Fibroblast of skin of right quadriceps (primary cell): ENCODE measurements at places on chromosomes 13 and 19.
A peak's percentile ranks its signal among the peaks of the same experiment; 100 is the strongest.

DNA sequence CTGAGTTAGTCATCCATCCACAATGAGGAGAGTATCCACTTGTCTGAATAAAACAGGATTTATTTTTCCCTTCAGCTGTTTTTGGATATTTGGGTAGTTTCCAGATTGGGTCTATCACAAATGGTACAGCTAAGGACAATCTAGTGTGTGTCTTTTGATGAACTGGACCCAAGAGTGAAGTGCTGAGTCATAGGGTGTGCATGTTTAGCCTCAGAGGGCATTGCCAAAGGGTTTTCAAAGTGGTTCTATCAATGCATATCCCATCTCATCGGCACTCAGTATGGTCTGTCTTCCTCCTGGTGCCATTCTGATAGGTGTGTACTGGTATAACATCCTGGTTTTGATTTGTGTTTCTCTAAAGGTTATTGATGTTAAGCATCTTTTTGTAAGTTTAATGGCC, 62.3 kb downstream of the GSX1 start:
- DNase-seq: no peak

DNA sequence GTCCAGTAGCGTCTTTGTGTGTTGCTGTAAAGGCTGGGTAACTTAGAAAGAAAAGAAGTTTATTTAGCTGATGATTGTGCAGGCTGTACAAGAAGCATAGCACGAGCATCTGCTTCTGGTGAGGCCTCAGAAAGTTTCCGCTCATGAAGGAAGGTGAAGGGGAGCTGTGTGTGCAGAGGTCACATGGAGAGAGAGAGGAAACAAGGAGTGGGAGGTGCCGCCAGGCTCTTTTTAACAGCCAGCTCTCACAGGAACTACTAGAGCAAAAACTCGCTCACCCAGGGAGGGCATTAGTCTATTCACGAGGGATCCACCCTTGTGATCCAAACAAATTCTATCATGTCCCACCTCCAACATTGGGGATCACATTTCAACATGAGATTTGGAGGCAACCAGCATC, 99.8 kb downstream of the GPR12 start:
- DNase-seq: no peak

- peak; percentile 26 for DNase-seq
Measured at GRCh38 chr19:11268783-11269267, 6.5 kb upstream of the DOCK6 start.

GRCh38 chr19:55698256-55698655, 23.2 kb downstream of the EPN1 start:
- no peak for DNase-seq

- peak; percentile 8 for DNase-seq
Measured at GRCh38 chr13:81171065-81171647, 830.2 kb upstream of the SPRY2 start.

DNA sequence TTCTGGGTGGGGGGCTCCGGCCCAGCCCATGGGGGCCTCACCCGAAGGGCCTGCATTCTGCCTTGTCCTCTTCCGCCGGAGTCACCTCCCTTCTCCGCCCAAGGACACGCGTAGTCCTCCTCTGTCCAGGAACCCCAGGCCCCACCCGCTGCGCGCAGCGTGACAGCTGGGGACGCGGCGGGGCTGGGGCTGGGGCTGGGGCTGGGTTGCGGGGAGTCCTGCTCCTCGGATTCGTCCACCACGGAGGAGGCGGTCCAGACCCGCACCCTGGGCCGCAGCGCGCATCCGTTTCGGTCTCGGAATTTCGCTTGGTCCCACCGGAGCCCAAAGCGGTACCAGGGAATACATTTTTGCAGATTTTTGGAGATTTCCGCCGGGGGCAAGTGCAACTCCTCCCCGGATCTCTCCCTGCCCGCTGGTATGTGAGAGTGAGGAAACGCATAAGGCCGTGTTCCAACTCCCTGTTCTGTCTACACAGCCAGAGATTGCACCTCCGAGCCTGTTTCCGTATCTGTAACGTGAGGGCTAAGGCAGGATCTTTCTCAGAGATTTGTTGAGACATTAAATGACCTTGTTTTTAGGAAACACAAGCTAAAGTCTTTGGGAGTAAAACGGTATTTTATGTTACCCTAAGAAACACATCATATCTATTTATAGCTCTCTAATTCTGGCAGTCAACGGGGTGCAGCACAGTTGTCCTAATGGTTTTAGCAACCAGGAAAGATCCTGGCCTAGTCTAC, at the start of gene COX7A1:
Gene COX7A1, minus strand, starts transcription at position 96 of the 740 bp plus-strand sequence. Its CDS starts 40 bp downstream, at position 56.
- DNase-seq: peak; percentile 19

DNA sequence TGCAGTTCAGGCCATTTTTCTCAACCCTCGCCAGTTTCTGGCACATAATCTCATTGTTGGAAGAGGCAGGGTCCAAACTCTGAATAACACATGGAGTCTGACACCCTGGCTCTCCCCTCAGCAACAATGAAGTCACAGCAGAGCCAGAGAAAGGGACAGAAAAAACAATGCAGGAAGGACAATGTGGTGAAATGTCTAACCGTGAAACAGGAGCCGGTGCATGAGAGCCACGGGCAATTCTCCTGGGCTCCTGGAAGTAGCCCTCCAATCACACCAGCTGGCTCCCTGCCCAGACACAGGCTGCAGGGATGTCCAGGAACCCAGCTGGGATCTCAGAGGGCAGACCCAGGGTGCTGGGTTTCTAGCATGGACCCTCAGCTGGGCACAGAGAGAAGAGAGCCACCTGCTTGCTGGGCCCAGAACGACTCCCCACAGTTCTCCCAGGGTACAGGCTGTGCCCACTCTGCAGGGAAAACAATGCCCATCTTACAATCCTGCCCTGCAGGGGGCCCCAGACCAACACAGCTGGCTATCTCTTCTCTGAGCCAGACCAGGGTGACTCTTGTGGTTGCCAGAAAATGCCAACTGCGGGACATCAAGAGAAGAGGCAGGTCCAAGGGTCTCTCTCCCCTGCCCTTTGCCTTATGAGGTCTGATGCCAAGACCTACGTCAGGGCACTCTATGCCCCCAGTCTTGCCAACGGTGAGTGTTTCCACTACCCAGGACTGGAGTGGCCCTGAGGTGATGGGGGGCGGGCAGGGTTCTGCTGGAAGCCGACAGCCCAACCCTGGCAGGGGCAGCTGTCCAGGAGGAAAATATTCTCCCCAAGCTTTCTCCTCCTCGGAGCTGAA, 64.5 kb downstream of the CEBPG start:
- DNase-seq: no peak

GRCh38 chr13:101649488-101650126, 197.1 kb downstream of the ITGBL1 start:
- DNase-seq: peak; percentile 64

GRCh38 chr19:30734669-30735068, 362.5 kb downstream of the ZNF536 start:
- no peak for DNase-seq

- no peak for DNase-seq
Measured at GRCh38 chr13:72716776-72717175, 10.7 kb downstream of the MZT1 start.

GRCh38 chr13:96020155-96020575, 33.0 kb downstream of the UGGT2 start:
- DNase-seq: peak; percentile 39

DNA sequence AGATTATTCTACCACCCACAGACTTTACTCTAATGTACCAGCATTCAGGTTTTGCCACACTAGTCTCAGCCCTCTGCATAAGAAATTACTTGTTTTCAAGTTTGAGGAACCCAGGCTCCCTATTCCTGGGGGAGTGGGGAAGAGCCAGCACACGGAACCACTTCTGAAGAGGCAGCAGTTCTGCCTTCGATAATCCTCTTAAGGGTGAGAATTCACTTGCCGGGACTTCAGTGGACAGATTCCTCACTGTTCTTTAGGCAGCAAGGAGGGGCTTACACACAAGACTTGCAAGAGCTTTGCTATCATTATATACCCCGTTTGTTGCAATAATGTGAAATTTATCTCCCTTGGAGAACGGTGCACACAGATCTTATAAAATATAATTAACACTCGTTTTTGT, 133.1 kb downstream of the ABCC4 start:
- no peak for DNase-seq

- no peak for DNase-seq
Measured at GRCh38 chr19:7554565-7554964, 19.0 kb downstream of the PNPLA6 start.

GRCh38 chr13:75818968-75819225, 182.8 kb downstream of the LMO7 start:
- DNase-seq: no peak

DNA sequence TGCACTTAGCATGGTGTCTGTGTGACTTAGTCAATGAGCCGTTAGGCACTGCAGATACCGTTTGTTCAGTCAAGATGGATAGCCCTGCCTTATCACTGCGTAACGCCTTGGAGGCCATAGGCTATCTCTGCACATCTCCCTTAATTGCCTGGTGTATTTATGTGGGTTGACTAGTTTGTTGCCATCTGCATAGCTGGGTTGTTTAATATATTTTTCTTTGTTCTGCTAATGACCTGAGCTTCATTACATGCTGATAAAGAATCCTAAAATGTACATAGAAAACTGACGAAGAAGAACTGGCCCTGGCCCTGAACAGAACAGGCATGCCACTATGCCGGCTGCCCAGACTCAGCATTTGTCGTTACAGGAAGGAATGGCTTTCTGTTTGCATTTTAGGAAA, 297.8 kb downstream of the SHISA2 start:
- DNase-seq: no peak

DNA sequence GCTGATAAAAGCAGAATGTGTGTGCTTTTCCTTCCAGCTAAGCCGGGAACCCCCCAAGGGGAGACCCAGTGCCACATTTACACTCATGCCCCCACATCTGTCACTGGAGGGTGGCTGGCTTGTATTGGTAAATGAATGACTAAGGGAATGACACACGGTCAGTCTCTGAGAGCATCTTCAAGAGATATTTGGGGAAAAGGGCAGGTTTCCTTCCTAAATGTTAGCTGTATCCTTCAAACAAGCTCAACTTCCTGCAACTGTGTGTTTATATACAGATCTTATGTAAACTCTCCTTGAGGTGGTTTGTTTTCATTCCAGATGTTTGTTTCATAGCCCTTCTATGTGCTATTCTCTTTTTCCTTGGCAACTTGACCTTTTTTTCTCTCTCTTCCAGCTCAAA, 192.6 kb downstream of the COL4A1 start:
- DNase-seq: no peak

DNA sequence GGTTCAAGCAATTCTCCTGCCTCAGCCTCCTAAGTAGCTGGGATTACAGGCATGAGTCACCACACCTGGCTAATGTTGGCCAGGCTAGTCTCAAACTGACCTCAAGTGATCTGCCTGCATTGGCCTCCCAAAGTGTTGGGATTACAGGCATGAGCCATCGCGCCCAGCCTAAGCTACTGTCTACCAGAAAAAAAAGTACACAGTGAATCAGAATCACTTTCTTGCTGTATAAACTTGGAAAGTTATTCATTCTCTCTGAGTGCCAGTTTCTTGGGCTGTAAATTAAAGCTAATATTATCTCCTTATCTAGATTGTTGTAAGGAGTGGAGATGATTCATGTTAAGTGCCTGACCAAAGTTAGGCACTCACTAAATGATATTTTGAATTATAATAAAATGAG, 242.8 kb downstream of the ENOX1 start:
- DNase-seq: peak; percentile 60

DNA sequence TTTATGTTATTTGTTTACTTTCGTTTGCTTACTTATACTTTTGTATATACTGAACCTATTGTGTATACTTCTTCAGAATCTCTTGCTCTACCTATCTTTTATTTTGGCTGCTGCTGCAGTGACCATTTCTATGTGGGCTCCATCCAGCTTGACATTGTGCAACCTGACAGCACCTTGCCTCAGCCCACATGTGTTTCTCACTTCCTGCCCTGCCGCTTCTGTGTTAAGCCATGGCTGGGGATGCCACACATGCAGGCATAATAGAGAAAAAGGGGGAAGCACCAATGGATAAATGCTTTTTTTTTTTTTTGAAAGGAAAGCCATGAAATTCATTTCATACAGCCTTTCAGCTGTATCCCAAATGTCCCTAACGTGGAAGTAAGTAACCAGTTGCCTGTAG, 147.6 kb downstream of the RBM26 start:
- DNase-seq: no peak

DNA sequence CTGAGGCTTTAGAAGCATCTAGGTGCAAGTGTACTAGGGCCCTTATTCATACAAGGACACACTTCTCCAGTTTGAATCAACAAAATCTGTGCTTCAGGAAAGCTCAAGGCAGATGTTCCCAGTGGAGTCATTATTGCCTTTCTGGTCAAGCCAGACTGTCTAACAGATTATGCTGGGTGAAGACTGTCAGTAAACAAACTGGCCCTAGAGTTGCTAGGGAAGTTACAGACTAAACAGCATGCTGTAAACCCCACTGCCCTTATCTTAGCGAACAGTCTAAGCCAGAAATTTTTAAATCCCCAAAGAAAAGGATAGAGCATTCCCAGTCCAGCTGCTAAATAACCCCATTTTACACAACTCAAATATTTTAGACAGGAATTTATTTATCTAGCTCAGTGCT, 1701.3 kb upstream of the PRR20A start:
- no peak for DNase-seq

DNA sequence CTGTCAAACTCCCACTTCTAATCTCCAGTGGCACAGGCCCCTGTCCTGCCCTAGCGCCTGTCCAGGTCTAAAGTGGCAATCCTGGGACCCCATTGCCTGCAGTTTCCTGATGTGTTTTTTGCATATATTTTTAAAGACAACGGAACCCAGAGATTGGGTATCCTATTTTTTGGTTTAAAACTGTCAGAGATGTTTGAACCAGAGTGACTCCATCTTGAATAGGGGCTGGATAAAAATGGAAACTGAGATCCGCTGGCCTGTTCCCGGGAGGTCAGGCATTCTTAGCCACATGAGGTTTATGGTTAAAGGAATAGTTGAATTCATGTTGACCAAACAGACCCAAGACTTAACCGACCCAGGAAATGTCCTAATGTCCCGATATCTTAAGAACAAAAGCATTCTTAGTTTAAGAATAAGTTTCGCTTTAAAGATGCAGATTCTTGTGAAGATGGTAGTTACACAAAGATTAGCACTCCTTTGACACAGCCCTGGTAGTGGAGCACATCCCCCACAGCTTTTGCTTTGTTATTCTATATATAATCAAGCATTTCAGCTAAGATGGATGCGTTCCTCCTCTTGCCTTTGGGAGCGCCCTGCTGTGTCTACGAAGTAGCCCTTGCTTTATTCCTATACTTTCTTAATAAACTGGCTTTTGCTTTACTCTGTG, 332.1 kb downstream of the UQCRFS1 start:
- no peak for DNase-seq

GRCh38 chr19:56993851-56994250, 125.9 kb upstream of the USP29 start:
- no peak for DNase-seq

- DNase-seq: no peak
Measured at GRCh38 chr13:98934243-98934642, 43.6 kb downstream of the DOCK9 start.

DNA sequence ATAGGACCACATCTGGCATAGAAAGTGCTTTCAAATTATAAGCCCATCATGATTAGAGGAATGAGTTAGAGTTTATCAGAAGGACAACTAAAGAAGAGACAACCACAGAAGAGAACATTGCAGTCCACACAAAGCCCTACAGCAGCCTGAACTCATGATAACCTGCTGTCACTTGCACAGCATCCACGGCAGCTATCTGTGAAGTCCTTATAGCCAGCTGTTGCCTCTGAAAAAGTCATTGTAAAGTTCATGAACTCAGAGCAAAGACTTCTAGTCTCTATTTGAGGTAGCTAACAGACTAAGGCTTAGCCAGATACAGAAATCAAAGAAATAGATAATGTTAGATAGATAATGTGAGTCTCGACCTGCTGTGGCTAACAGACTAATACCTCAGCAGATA, 450.0 kb downstream of the KLF5 start:
- no peak for DNase-seq
